ENCODE measurements at places on chromosomes 12 and 14. TPM values are rescaled to one million over a fixed set of nuclear protein-coding genes. Genes with fewer than 3 reads are reported as not detected.
A peak's percentile ranks its signal among the peaks of the same experiment; 100 is the strongest.

DNA sequence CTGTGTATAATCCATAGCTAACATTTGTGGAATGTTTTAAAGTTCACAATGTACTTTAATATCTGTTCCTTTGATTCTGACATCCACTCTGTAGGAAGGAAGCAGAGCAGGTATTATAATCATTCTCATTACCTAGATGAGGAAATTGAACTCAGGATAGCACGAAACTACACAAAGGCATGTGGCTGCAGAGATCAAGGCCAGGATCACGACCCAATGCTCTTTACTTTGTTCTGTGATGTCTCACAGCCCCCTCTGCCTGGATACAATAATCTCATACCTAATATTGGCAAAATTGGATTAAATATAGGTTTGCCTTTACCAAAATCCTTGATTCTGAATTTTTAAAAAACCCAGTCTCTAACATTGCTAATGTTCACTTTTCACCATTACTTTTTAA is 298.0 kb upstream of the KITLG start:
- DNase-seq: no peak

DNA sequence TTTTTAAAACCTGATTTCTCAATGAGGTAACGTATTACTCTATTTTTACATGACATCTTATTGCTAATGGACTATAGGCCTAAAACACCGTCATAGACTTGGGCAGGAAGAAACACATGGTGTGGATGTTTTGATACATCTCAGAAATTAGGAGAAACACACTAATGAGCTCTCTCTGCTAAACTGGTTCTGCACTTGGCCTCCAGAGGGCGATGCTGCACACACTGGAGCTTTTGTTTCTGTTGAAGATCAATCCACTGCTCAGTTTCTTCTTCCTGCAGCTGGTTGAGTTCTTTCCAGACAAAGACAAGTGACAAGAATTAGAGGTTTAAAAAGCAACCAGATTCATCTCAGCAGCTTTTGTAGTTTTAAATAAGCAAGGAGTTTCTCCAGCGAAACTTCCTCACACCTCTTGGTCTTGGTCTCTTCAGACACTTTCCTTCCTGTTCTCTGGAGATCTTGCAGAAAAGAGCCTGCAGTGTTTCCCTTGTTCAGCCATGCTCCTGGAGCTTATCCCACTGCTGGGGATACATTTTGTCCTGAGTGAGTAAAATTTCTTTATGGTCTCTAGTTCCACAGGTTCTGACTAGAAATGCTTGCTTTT is 178.5 kb upstream of the OR4E1 start:
- peak; percentile 17 for DNase-seq

The ACTN1 gene
- 0.29 TPM for total RNA-seq

DNA sequence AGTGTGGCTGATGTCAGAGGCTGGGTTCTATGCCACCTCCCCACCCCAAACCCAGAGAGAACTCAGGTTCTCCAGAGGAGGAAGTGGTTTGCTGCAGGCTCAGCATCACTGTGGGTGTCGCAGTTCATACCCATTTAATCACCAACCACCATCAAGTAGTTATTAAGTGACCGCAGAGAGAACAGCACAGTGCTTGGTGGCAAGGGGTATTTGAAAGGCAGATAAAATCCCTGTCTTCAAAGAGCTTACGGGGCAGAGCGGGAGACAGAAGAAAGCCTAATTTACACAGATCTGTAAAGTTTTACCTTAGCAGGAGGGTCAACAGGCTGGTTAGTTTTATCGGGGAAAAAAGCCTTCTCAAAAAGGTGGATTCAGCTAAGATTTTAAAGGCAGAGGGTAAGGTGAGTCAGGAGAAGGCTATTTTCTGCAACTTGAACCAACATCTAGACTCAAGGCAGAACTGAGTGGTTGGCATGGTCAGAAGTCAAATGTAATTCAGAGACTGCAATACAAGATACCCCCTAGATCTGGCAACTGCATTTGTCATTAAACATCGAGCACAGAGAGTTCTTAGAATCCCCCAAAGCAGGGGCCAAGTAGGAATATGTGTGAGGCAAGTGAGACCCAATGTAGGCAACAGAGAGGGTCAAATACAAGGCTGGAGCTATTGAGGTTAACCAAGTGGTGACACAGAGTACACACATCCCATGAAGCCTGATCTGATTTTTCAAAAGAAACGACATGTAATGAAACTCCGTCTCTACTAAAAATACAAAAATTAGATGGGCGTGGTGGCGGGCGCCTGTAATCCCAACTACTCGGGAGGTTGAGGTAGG is 13.2 kb downstream of the PXN start:
- DNase-seq: no peak

DNA sequence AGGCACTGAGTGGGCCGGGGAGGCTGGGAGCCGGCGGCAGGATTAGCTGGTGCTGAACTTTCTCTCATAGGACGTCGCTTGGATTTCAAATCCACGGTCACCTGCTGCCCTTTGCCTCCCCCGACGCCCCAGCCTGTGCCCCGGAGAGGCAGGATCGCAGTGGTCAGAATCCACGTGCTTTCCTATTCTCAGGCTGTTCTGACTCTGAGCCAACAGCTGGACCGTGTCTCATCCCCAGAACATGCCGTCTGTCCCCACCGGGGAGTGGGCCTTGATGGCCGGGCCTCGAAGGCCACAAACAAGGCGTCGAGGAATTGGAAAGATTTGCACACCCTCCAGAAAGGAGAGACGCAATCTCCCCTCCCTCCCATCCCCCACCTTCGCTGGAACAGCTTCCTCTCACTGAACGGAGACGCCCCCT is 18.5 kb upstream of the MLXIP start:
- DNase-seq: no peak

The RAPGEF3 gene
- 5.0 TPM for total RNA-seq

- DNase-seq: no peak
These were observed 113.5 kb upstream of the EGLN3 start for GRCh38 chr14:34064349-34064748.

DNA sequence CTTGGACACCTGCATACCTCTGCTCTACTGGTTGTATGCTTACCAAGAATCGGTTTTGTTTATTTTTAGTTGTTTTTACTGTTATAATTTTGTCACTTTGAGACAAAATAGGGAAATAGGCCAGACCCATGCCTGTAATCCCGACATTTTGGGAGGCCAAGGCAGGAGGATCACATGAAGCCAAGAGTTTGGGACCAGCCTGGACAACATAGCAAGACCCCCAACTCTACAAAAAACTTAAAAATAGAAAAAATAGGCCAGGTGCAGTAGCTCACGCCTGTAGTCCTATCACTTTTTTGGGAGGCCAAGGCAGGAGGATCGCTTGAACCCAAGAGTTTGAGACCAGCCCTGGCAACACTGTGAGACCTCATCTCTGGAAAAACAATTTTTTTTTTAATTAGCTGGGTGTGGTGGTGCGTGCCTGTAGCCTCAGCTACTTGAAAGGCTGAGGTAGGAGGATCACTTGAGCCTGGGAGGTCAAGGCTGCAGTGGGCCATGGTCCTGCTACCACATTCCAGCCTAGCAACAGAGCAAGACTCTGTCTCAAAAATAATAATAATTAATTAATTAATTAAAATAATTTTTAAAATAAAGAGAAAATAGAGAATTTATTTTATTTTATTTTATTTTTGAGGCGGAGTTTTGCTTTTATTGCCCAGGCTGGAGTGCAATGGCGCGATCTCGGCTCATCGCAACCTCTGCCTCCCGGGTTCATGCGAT is 1.3 kb upstream of the MRPS35 start:
- DNase-seq: no peak

DNA sequence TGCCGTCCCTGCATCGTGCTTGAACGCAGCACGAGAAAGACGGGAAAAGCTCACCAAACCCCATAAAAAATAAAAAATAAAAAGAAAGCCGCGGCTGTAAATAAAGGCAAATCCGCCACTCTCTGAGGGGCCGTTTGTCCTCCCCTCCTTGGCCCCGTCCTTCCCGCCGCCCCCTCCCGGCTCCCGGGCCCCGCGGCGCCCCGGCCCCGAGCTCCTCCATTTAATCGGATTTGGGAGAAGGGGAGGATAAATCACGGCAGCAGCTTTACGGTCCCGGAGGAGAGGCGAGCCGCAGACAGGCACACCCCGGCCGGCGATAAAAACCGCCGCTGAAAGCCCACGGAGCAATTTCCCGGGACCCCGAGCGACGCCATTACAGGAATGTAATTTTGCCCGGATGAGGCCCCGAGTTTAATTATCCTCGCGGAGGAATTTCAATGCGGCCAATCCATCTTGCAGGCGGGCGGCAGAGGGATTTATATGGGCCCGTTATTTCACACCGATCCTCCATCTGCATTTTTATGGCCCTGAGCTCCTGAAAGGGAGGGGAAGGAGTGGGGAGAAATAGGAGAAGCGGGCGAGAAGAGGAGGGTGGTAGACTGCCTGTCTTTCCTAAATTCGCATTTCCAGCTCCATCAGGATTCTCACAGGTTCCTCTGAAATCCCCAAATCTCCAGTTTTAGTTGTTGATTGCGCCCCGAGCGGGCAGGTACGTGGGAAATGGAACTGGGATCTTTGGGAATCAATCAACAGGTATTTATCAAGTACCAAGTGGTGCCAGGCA is 1.3 kb upstream of the ATP5MC2 start:
- DNase-seq: peak; percentile 22

DNA sequence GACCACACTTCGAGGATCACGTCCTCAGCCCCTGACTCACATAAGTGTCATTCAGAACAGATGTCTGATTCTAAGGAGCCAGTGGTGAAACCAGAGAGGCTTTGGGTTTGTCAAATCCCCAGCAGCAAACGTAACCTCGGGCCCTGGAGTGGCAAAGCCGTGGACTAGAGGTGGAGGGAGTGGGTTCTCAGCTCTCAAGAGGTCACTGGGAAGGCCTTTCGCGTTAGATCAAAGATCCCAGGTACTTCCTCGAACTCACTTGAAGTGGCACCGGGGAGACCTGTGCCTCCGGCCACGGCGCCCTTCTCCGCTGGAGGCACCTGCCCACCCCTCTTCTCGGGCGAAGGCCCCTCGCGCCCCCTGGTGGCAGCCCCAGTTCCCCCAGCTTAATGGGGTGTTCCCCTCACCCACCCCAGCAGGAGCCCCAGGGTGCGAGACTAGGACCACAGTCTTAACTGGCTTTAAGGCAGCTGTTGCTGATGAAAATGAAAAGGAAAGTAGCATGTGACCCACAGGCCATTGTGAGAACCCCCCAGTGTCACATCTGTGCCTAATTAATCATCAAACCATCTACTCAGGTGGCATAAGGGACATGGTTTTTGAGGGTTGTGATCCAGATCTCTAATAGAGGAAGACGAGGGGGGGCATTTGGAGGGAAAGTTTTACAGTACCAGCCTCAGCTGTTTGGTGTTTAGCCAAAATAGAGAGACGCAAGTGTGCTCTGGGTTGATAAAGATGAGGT is 672 bp upstream of the ESR2 start:
- peak; percentile 92 for DNase-seq

DNA sequence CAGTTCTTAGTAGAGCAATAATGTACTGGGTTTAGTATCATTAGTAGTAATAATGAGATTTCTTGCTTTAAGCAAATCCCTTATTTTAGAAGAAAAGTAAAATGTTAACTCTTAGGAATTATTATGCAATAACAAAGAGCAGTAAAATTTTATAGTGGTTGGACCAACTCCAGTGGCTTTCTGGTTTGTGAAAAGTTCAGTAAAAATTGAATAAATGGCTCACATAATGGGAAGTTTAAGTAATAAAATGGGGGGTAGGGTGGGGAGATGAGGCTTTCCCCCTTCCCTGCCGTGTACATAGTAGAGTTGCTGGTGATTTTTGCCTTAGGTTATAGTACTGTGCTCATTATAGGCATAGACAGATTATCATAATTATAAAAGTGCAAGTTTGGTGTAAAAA is 250.5 kb upstream of the ATP2B1 start:
- no peak for DNase-seq

- no peak for DNase-seq
These were observed 203 bp downstream of the NFATC4 start for GRCh38 chr14:24368212-24368561.

The LRTM2 gene
- not detected for total RNA-seq

The RNU4-1 gene
- 3,997 TPM for total RNA-seq
